ENCODE measurements at places on chromosomes 2 and 18. TPM values are rescaled to one million over a fixed set of nuclear protein-coding genes. Genes with fewer than 3 reads are reported as not detected.

GRCh38 chr18:35851286-35851970, 121.1 kb upstream of the RMP24 start:
- DNase-seq = no peak

The GALNT13 gene
- total RNA-seq = 0.49 TPM

The DCDC2C gene
- 4.6 TPM for total RNA-seq

- no peak for DNase-seq
Measured at GRCh38 chr2:11412449-11412810, 53.5 kb downstream of the E2F6 start.

- DNase-seq = no peak
Measured at GRCh38 chr2:101987832-101988231, 3.9 kb upstream of the IL1R2 start.

GRCh38 chr2:237661799-237662328, 34.5 kb downstream of the LRRFIP1 start:
- no peak for DNase-seq

DNA sequence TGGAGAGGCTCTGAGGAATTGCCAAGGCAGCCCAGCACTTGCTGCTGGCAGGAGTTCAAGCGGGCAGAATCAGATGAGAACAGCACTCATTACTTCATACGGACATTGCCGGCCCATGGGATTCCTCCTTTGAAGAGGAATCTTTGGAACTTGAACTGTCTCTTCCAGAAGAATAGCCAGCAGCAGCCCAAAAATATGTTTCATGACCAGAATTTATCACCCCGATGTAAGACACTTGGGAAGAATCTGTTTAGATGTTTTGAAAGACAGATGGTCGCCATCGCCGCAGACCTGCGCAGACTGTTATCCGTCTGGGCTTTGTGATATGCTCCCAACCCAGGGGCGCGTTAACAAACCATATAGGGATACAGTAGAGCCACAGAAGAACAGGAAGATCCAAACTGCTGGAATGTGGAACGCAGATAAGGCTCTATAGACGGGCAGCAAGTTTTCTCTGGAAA, 3.7 kb upstream of the ADI1 start:
- no peak for DNase-seq
